ENCODE measurements at places on chromosomes 11 and 22. TPM values are rescaled to one million over a fixed set of nuclear protein-coding genes. Genes with fewer than 3 reads are reported as not detected.

The GLYATL1 gene
- total RNA-seq: 0.39 TPM

The DSCAML1 gene
- total RNA-seq: not detected

The CLCF1 gene
- total RNA-seq: 7.6 TPM

The NRIP3 gene
- 9.0 TPM for total RNA-seq

The IFITM10 gene
- 0.57 TPM for total RNA-seq

The APOL5 gene
- total RNA-seq: not detected

The GPR83 gene
- total RNA-seq: not detected

The OR51B4 gene
- total RNA-seq: not detected

The SCUBE1 gene
- not detected for total RNA-seq

The MS4A12 gene
- total RNA-seq: not detected

All from HFFc6 (cell line).